COR-L47 (cell line): ENCODE measurements at places on chromosomes 1 and 21.

GRCh38 chr1:160204526-160205241 is 500 bp upstream of the PEA15 start:
- no peak for DNase-seq

DNA sequence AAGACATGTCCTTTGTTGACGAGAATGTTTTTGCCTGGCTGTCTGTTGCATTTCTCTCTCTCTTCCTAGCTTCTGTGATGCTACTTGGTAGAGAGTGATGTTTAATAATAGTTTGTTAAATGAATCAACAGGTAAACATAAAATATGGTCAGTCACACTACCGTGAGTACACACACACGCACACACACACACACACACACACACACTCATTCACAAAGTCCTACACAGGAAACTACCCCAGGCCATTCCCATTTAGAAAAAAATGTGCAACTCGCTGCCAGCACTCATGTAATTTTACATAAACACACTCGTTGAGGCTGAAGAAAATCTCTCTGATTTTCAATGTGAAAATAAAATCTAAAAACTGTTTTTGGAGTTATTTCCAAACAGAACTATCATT is 38.7 kb downstream of the RUNX1 start:
- no peak for DNase-seq

- DNase-seq = no peak
Measured at GRCh38 chr1:205604825-205605505, 26.8 kb downstream of the ELK4 start.

- DNase-seq = no peak
Measured at GRCh38 chr1:228006786-228007048, at the start of gene WNT3A. WNT3A (plus strand) TSS chr1:228006998; CDS start chr1:228007129, 131 bp downstream.

DNA sequence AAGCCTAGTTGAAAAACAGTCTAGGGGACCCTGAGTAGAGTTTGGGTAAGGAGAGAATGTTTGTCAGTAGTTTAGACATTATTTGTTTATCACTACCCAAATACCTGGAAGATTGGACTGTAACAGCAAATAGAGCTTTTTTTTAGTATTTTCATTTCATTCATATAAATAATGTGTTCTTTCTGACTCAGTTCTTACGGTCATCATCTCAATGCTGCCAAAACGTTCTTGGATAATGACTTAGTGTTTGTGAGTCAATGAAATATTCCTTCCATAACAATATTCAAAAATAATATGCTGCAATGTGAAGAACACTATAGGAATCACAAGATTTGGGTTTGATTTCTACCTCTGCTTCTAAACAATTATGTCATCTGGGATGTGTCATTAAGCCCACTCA is 400.0 kb upstream of the PKN2 start:
- DNase-seq = no peak

DNA sequence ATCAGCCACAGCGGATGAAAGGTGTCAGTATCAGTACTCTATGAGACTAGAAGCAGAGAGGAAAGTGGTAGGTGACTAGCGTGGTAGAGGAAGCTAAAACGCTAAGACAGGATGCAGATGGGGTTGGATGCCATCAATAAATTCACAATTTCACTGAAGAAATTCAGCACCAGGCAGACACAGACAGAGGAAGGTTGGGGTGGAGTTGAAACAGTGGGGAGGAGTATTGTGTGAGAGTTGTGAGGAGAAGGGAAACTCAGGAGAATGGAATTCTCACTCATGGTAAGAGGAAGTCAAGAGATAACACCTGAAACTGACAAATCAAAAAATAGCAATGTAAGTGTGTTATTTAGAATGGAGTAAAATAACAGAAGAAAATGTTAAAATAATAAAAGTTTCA is 208.5 kb upstream of the DAB1 start:
- DNase-seq = no peak

DNA sequence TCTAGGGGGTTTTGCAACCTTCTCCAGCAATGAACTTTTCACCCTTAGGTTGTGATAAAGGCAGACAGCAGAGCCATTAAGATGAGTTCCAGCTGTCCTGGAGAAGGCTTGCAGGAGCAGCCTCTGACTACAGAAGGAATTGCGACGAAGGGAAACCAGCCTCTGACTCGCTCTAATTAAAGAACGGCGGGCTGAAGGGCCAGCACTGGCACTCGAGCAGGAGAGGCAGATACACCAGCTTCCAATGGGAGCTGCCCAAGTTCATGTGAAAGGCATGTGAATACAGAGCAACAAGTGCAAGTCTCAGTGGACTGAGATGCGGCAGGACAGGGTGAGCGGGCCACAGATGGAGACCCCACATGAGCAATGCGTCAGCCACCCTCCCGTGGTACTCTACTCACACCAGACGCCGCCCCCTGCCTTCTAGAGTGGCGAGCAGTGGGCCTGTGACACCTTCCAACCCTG is 15.7 kb downstream of the RCC2 start:
- no peak for DNase-seq

DNA sequence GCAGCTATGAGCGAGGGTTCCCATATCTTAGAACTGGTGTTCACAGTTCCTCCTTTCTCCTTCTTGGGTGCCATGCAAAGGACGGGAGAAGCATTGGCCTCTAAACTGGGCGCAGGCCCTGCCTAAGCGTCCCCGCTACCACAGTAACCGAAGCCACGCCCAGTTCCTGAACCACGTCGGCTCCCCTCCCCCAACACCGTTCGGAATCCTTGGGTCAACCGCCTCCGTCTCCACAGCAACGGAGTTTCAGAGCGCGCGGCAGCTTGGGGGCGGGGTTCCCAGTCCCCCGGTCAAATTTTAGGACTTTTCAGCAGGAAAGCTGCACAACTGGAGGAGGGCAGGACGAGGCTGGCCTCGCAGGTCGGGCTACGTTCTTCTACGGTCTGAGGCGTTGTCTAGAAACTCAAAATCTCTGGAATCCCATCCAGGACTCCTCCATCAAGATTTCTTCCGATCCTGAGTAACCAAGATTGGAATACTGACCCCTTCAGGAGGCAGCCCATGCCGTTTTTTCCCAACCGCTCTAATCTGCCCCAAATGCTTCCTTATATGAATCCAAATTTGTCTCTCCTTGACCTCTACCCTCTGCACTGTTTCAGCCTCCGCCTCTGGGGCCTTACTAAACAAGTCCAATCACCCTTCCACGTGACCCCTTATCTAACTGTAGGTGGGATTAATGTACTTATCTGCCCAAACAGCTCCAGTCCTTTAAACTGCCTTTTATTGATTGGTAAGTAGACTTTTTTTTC is at the start of gene SPAG17:
Gene SPAG17 (minus strand): TSS at position 145 of the 749 bp plus-strand sequence. CDS start 71 bp downstream, at position 74.
- DNase-seq = no peak

DNA sequence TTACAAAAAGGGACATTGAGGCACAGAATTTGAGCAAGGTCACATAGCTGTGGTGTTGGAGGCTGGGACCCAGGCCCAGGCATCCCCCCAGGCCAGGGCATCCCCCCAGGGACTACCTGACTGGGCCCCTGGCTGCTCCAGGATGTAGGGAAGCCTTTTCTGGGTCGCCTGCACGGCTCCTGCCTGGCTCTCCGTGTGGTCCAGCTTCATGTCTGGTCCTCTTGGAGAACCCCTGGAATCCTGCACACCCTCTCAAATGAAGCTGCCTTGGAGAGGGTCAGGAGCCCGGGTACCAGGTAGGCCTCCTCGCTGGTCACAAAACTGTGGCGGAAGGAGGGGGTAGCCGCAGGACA is 919 bp upstream of the CELSR2 start:
- no peak for DNase-seq

DNA sequence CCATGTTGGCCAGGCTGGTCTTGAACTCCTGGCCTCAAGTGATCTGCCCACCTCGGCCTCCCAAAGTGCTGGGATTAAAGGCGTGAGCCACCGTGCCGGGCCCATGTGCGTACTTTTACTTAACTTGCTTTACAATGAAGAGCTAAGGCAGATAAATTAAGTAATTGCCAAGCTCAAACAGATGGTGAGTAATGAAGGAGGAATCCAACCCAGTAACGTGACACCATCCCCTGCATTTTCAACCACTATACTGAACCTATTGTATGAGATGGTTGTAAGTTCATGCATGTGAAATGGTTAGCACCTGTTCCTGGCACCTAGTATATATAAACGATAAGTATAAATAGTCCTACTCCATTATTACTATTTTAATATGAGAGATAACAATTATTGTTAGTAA is 588.0 kb upstream of the BEND5 start:
- DNase-seq = no peak

DNA sequence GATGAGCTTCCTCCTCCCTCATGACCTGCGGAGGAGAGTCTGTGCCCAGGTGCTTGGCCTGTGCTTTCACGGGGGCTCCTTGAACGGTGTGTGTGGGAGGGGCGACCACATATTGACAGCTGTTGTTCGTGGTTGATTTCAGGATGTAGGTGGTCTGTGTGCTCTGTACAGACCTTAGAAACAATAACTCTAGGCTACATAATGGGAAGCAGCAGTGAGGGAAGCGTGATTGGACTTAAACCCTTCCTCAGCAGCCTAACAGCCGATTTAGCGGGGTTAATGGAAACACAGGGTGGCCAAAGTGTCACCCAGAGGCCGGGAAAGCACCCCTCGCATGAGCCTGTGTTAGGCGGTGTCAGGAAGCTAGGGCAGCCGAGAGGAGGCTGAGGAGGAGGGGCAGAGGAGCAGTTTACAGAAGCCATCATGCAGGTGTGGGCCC is 56.0 kb downstream of the TBCE start:
- no peak for DNase-seq

- no peak for DNase-seq
Measured at GRCh38 chr1:160171354-160171753, 19.0 kb upstream of the CASQ1 start.

DNA sequence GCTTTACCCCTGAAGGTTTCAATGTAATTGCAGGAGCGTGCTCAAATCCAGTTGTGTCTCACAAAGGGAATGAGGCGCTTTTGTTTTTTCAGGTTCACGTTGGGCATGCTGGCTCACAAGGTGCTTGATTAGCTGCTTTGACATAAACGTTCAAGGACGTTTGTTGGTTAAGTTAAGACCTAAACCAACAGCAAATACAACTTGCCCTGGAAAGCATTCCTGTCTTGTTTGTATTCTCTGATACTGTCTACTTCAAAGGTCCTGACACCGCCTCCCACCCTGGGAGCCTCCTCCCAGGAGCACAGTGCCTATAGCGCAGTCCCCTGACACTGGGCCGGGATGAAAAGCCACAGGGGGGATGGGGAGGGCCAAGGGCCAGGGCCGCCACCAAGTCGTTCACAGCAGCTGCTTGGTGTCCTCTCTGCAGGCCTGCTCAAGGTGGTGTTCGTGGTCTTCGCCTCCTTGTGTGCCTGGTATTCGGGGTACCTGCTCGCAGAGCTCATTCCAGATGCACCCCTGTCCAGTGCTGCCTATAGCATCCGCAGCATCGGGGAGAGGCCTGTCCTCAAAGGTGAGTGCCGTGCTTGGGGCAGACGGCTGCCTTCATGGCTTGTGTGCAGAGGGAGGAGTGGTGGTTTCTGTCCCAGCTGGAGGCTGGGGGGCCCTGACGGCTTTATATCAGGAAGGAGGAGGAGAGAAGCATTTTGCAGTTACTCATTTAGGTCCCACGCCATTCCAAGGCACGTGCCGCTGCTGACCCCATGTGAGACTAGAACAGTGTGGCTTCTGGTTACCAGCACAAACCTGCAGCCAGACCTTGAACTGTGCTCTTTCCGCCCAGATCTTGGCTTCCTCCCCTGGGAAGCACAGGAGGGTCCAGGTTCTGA is 6.1 kb downstream of the FAM3B start:
- no peak for DNase-seq

GRCh38 chr21:45811136-45811535 is 167.6 kb downstream of the PCBP3 start:
- DNase-seq = no peak

DNA sequence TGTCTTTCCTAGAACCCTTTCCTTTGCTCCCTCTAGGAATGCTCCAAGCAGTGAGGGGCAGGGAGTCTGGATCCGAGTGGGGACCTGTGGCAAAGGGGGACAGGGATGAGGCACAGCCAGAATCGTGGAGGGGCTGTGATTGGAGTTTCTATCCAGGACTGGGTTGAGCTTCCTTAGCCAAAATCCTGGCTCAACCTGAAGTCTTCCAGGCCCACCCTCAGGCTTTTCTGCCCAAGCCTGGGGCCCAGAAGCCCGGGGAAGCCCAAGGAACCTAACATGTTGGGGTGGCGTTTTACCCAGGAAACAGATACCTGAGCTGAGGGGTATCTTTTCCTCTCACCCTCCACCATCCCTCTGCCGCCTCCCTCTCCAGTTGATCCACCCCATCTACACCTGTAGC is 5.4 kb downstream of the MYOG start:
- DNase-seq = no peak

- DNase-seq = peak; percentile 88
Measured at GRCh38 chr1:112237983-112238545, 157.9 kb upstream of the CTTNBP2NL start.

- DNase-seq = no peak
Measured at GRCh38 chr21:36359185-36359584, 26.0 kb upstream of the CHAF1B start.

DNA sequence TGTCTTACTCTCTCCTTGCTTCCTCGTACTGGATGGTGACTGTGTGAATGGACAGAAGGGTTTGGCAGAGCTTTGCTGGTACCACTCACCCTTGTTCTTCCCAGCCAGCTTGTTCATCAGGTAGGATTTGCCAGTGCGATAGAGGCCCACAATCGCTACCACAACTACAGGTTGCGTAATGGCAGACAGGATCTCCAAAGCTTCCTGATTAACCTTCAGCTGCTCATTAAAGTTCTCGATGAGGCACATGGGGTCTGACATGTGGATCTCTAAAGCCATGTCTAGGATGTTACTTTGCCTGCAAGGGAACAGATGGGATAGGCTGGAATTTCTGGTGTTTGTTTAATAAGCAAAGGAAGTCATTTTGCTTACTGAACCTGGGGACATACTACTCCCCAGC is 3.4 kb downstream of the GBP5 start:
- DNase-seq = no peak

DNA sequence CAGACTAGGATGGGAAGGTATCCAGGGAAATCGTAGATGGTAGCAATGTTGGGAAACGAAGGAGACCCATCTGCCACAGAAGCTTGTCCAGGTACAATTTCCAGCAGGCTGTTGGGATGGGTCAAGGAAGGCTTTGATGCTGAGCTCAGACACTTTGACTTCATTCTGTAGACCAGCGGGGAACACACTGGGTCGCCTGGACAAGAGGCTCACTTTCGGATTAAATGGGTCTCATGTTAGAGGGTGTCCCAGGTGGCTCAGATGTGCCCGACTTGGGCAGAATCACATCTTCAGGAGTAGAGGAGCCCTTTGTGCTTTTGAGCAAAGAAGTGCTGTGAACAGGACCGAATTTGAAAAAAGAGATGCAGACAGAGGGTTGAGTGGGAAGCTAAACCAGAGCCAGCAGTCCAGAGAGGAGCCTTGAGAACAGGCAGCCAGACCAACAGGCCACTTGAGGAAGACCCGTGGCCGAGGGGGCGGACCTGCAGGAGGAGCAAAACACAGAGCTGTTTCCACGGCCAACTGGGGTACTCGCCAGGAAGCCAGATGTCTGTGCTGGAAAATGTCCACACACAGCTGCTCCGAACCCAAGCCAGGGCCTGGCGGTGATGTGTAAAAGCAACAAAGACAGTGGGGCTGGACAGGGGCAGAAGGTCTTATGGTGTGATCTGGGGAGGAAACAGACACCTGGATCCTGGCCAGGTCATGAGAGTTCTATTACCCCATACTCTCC is 146.9 kb downstream of the AJAP1 start:
- no peak for DNase-seq

GRCh38 chr1:19346026-19346425 is 33.9 kb downstream of the SLC66A1 start:
- no peak for DNase-seq
